ENCODE measurements at places on chromosomes 7 and 10. TPM values are rescaled to one million over a fixed set of nuclear protein-coding genes. Genes with fewer than 3 reads are reported as not detected.

Gene TMEM273
- total RNA-seq = 9.7 TPM

Gene LRRC4
- 0.32 TPM for total RNA-seq

Gene MRLN
- total RNA-seq = not detected

Gene PTPRZ1
- total RNA-seq = not detected

Gene ZP3
- 1.8 TPM for total RNA-seq

Gene NOC3L
- 37.2 TPM for total RNA-seq

Gene PON1
- total RNA-seq = not detected

Gene TBRG4
- 82.8 TPM for total RNA-seq

Gene OR9A2
- total RNA-seq = not detected

Gene JCAD
- total RNA-seq = 37.4 TPM

Gene CCDC172
- total RNA-seq = not detected

Gene VIPR2
- not detected for total RNA-seq

Gene RGR
- total RNA-seq = not detected

Gene FXYD4
- total RNA-seq = not detected

Gene TMEM130
- total RNA-seq = not detected

Gene SHTN1
- 4.2 TPM for total RNA-seq

Gene PDE1C
- total RNA-seq = 3.6 TPM

Gene ERCC6
- total RNA-seq = 27.3 TPM

Gene SPDYE1
- total RNA-seq = not detected

Gene MET
- total RNA-seq = 77.7 TPM

Gene VAX1
- total RNA-seq = not detected

Gene PRSS2
- 0.76 TPM for total RNA-seq

Gene PRPS1L1
- not detected for total RNA-seq

Gene CDHR3
- total RNA-seq = 0.91 TPM

Gene STAG3
- total RNA-seq = 1.1 TPM

Gene CRHR2
- not detected for total RNA-seq

Gene ZNF746
- total RNA-seq = 14.6 TPM

Gene PLA2G12B
- not detected for total RNA-seq

Gene PCLO
- under 0.01 TPM for total RNA-seq

Gene CRPPA
- total RNA-seq = 1.7 TPM

Gene DYNC1I1
- total RNA-seq = 1.8 TPM

Gene KCNIP2
- 0.30 TPM for total RNA-seq

Gene KLF14
- total RNA-seq = 0.15 TPM

Gene ZNF716
- total RNA-seq = not detected

Gene ZNF248
- total RNA-seq = 6.8 TPM

Gene BICC1
- total RNA-seq = 1.3 TPM

Gene IL2RA
- not detected for total RNA-seq

Gene PLEKHS1
- not detected for total RNA-seq

Gene NIPSNAP2
- total RNA-seq = 35.6 TPM

Gene SCIN
- 0.15 TPM for total RNA-seq

Gene DLX6
- not detected for total RNA-seq

Gene AGFG2
- 6.2 TPM for total RNA-seq

Gene ANKRD22
- total RNA-seq = not detected

Gene SMARCD3
- 7.4 TPM for total RNA-seq

Gene CHST15
- total RNA-seq = 15.5 TPM

Gene YWHAG
- 101 TPM for total RNA-seq

Gene ELN
- total RNA-seq = 0.30 TPM

Gene LBX1
- not detected for total RNA-seq

Gene CALN1
- total RNA-seq = not detected

Gene CLCN1
- not detected for total RNA-seq

Gene GSDME
- total RNA-seq = 41.3 TPM

Gene TRIM50
- not detected for total RNA-seq

Gene GIMAP6
- 115 TPM for total RNA-seq
